Left ventricle myocardium inferior (tissue), 1 donor: ENCODE measurements at places on chromosomes 4 and X. TPM values are rescaled to one million over a fixed set of nuclear protein-coding genes. Genes with fewer than 3 reads are reported as not detected.

PDGFRA gene
- 24.8 TPM for total RNA-seq

GPR50 gene
- total RNA-seq, result not detected

DNA sequence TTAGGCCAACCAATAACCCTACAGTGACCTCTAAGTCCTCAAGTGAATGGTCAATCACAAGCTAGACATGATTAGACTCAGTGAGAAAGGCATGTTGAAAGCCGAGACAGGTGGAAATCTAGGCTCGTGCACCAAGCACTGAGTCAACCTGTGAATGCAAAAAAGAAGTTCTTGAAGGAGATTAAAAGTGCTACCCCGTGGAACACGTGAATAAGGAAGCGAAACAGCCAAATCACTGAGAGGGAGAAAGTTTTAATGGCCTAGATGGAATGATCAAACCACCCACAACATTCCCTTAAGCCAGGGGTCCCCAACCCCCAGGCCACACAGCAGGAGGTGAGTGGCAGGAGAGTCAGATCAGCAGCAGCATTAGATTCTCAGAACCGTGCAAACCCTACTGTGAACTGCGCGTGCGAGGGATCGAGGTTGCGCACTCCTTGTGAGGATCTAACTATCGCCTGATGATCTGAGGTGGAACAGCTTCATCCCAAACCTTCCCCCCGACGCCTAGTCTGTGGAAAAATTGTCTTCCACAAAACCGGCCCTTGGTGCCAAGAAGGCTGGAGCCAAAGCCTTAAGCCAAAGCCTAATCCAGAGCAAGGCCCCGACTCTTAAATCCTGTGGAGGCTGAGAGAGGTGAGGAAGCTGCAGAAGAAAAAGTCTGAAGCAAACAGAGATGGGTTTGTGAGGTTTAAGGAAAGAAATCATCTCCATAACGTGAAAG is 19.5 kb upstream of the PDE6B start:
- H3K36me3 ChIP-seq, result no peaks in the 10 kb centered on the region
- no peak overlapping the region for H3K27ac ChIP-seq
- no peaks in the 10 kb centered on the region for H3K4me1 ChIP-seq

GRCh38 chrX:150347471-150347870 is 15.6 kb upstream of the MAMLD1 start:
- no peak overlapping the region for H3K27ac ChIP-seq
- no peak overlapping the region for H3K4me3 ChIP-seq
- no peaks in the 10 kb centered on the region for H3K4me1 ChIP-seq
- DNase-seq, result no peak

DNA sequence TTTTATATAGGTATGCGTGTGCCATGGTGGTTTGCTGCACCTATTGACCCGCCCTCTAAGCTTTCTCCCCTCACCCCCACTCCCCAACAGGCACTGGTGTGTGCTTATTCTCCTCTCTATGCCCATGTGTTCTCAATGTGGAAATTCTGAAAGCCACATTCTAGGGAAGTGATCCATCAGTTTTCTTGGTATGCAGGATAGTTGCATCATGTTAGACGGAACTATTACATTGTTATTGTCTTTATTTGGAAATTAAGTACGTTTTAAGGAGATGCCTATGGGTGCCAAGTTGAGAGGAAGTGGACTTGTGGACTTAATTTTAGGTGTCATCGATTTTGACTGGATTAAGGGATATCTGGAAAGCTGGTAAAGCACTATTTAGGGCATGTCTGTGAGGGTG is 204.6 kb downstream of the RBM46 start:
- H3K4me3 ChIP-seq, result no peak overlapping the region
- no peaks in the 10 kb centered on the region for H3K36me3 ChIP-seq
- no peaks in the 10 kb centered on the region for H3K27me3 ChIP-seq
- no peak overlapping the region for H3K27ac ChIP-seq

GRCh38 chrX:5681159-5681558 is 547.5 kb downstream of the NLGN4X start:
- H3K27me3 ChIP-seq, result no peaks in the 10 kb centered on the region
- DNase-seq, result no peak
- no peak overlapping the region for H3K27ac ChIP-seq
- H3K4me1 ChIP-seq, result no peaks in the 10 kb centered on the region

GRCh38 chrX:49710744-49711319 is 15.0 kb upstream of the PAGE1 start:
- DNase-seq, result no peak
- no peak overlapping the region for H3K27ac ChIP-seq
- no peaks in the 10 kb centered on the region for H3K36me3 ChIP-seq
